ENCODE measurements at places on chromosomes 12 and 14.
A peak's percentile ranks its signal among the peaks of the same experiment; 100 is the strongest.

GRCh38 chr14:96198430-96199130 lies 6.1 kb upstream of the BDKRB2 start:
- peak; percentile 34 for DNase-seq

DNA sequence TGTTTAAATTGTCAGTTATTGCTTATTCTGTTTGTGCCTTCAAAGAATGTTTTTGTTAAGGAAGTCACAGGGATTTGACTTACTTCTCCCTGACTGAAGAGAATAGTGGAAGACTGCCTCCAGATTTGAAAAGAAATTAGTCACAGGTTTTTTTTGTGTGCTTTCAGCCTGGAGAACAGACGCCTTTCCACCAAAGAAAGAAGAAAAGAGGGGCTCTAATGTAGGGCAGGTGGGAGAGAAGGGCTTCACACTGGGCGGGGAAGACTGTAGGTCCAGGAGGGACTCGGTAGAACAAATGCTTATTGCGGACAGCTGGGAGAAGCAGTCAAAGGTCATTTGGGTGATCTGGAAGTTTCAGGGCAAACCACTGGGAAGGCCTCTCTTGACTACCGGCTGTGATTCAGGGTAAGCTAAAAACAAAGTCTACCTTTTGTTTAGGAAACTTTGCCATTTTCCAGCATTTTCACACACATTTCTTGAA lies 76.8 kb downstream of the SAMD4A start:
- no peak for DNase-seq

GRCh38 chr12:117402363-117402762 lies 40.9 kb upstream of the NOS1 start:
- DNase-seq, result no peak

DNA sequence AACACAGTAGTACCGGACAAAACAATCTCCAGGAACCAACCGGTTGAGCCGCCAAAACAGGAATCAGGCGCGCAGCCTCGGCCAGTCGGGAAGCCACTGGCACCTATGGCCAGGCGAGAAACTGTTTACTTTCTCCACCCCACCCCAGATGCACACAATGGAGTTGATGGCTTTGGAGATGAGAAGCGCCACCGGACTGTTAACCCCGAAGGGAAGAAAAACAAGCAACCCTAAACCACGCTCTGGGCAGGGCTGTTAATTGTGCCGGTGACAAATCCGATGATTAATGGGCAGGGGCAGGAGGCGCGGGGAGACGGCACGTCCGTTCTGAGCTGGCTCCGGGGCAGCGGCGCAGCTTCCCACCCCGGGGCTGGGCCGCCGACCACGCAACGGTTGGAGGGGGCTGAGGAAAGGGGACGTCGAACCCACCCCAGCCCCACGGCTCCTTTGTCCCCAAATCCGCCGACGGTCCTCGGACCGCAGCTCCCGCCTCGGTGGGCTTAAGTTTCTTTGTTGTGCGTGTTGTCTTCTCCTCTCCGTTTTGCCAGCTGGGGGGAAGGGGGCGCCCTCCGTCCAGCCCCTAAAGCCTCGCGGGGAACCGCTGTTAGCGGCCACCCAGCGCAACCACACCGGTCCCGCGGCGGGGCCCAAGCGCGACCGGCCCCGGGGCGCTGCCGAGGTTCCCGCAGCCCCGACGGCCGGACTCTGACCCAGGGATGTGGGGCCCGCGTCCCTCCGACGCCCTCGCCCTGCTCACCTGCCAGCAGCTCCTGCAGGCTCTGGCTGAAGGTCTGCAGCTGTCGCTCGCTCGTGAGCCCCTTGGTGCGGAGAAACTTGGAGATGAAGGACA lies 790 bp downstream of the BTG1 start:
- no peak for DNase-seq

- no peak for DNase-seq
Measured at GRCh38 chr14:26870096-26870495, 272.3 kb upstream of the NOVA1 start.

DNA sequence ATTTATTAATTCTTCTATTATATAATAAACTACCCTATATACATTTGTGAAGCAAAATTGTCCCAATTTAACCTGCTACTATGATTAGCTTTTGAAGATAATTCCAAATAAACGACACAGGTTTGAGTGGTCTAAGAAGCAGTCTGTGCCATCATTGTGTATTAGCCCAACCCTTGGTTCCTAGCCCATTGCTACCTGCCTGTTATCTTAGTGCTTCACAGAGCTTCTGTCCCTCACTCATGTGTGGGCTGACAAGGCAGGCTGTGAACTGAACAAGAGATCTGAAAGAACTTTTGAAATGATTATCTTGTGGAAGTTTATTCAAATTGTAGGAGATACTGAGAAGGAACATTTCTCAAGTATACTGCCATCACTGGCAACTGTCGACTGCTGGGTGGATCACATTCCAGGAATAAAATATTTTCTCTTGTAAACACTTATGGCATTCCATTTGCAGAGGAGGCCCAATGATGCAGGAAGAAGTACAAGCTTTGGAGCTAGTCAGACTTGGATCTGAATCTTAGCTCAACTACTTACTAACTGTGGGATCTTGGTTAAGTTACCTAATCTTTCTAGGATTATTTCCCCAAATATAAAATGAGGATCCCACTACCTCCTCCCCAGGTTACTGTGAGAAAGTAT lies 7.8 kb upstream of the MTERF2 start:
- no peak for DNase-seq

- DNase-seq, result no peak
Measured at GRCh38 chr14:89507521-89507920, 90.5 kb upstream of the FOXN3 start.

DNA sequence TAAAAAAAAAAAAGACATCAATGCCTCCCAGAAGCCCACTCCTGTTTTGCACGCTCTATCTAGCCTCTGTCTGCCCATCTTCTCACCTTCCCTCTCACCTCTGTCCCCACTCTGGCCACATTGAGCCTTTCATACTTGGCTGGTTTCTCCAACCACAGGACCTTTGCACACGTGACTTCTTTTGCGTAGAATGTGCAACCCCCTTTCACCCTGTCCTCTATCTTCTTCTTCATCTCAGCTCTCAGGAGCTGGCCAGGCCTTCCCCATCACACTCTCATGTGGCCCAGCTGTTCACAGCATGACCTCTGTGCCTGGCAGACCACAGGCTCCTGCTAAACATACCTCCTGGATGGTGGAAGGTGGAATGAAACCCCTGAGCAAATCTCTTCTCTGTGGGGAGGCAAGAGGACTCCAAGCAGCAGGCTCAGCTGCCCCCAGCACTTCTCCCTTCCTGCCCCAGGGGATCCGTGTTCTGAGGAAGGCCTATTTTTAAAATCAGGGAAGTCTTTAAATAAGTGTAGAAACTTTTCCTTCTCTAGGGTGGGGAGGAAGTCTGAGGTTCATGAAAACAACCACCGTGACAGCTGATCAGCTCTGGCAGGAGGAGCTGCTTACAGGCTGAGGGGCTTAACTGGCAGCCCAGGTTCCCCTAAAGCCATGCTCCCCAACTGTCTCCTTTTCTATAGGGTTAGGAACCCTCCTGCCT lies 11.6 kb downstream of the HVCN1 start:
- DNase-seq, result no peak

- DNase-seq, result no peak
Measured at GRCh38 chr14:99381688-99382060, 99.0 kb downstream of the SETD3 start.

GRCh38 chr12:48651681-48652080 lies 30.4 kb downstream of the KANSL2 start:
- DNase-seq, result no peak

- no peak for DNase-seq
Measured at GRCh38 chr12:85621041-85621440, 215.2 kb downstream of the RASSF9 start.

GRCh38 chr14:68122651-68123050 lies 303.1 kb downstream of the RAD51B start:
- DNase-seq, result no peak

DNA sequence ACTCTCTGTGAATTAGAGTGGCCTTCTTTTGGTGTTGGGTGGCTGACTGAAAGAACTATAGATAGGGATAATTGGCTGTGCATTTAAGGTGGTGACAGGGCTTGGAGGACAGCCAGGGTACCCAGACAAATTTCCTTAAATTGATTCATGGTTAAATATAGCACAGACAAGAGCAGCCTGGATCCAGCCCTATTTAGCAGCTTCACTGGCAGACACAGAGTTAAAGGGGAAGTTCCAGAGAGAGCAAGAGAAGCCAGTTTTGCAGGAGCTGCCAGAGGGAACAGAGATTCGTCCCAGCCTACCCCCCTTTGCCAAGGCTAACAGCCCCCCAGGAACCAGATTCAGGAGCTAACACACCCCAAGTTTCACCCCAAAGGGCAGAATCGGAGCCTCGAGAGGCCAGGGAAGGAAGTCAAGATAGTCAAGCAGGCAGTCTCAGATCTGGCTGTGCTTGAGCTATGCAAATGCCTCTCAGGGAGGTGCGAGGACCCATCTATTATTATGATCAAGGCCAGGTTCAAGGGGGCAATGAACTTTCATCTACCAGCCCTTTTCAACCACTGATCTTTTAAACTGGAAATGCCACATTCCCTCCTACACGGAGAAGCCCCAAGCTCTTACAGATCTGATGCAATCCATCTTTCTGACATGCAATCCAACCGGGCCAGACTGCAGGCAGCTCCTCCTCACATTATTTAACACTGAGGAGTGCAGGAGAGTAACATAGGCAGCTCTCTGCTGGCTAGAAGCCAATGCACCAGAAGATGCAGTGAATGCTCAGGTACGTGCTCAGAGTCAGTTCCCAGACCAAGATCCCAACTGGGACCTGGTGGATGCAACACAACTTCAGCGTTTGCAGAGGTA lies 58.2 kb downstream of the DHRS2 start:
- DNase-seq, result peak; percentile 75

GRCh38 chr14:101591582-101591981 lies 30.3 kb downstream of the DIO3 start:
- no peak for DNase-seq

GRCh38 chr12:50212071-50212467 lies 44.9 kb upstream of the CERS5 start:
- DNase-seq, result no peak
